Activated T-cell treated with anti-CD3 and anti-CD28 coated beads, Interleukin-2, amount 50 U/mL, for 24 hours (primary cell): ENCODE measurements at places on chromosomes 2 and 18.

- DNase-seq: no peak
These were observed 21.1 kb upstream of the POLE4 start for GRCh38 chr2:74937221-74937880.

DNA sequence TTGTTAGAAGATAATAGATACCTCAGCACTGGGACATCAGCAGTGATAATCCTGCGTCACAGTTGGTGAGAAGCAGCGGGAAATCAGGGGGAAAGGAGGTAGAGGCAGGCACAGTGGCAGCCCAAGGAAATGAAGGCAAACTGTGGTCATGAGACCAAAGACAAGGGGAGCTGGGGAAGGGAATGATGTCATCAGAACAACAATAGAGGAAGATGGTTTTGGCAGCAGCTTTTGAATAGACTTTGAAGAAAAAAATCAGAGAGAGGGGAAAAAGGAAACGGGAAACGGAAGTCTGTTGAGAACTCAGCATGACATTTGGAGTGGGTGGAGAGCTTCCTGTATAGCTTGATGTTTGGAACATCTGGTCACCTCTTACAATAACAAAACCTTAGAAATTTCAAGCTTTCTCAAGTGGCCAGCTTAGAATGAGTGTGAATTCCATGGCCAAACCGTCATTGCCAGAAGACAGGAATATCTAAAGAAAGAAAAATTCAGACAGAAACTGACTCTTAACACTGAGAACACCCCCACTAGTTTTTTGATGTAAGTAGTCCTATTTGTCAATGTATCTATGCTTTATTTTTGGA lies 18.4 kb upstream of the YES1 start:
- no peak for DNase-seq

- peak; percentile 39 for DNase-seq
These were observed 67.9 kb downstream of the POLR1A start for GRCh38 chr2:86037795-86038192.

DNA sequence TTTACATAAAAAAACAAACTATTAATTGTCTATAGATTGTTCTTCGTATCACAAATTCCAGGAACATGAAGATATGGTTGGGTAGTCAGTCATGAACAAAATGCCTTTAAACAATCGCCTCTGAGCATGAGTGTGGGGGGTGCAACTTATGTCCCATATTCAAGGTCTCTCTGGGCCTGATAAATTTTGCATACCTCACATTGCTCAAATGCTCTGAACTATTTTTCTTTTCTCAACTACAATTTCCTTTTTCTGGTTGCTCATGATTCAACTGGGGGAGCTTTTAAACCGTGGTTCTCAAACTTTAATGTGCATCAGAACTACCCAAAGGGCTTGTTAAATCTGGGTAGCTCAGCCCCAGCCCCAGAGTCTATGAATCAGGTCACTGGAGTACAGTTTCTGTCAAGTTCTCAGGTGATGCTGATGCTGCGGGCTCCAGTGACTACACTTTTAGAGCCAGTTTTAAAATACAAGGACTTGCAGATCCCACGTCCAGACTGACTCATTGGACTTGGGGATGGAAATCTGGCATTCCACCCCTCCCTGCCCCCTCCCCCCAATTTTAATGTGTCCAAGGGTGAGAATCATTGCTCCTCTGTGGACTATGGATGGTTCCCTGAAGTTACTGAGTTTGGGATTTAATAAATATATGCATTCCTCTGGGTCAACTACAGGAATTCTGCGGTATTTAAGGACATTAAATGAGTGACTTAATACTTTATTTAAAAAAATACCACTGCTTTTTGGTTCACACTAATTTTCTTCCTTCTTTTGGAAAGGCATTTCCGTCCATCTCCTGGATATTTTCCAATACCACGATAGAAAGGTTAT lies 1.5 kb upstream of the GPD2 start:
- DNase-seq: no peak

DNA sequence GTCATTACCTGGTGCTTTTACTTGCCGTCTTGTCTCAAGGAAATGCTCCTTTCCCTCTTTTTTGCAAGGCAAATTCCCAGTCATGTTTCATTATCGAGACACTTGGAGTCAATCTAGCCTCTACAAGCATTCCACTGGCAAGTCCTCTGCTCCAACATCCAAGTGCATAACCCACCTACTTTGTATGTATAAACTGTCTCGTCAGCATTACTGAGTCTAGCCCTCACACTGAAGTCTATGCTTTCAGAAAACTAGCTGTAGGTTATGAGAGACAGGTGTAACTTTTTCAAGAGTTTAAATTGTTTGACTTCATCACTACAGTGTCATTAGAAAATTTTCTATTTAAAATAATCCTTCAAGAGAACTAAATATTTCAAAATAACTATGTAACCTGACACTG lies 319.2 kb downstream of the NBAS start:
- DNase-seq: no peak

- DNase-seq: no peak
These were observed 97.8 kb downstream of the GATA6 start for GRCh38 chr18:22267225-22267624.

DNA sequence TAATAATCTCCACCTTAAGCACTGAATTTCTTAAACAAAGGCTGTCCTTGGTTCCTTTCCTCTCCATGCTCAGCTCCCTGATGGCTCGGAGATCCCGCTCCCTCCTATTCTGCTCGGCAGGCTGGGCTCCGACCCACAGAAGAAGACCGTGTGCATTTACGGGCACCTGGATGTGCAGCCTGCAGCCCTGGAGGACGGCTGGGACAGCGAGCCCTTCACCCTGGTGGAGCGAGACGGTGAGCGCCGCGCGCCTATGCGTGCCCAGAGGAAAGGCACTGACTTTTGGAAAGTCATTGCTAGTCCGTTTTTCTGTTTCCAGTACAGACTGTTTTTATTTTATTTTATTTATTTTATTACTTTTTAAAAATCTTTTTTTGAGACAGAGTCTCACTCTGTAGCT lies 9.6 kb downstream of the CNDP2 start:
- no peak for DNase-seq

- no peak for DNase-seq
These were observed 202.6 kb upstream of the SMAD2 start for GRCh38 chr18:48132797-48133655.

GRCh38 chr2:231530099-231531011 lies at the start of gene NMUR1:
Gene NMUR1 (minus strand): TSS chr2:231530445. CDS start chr2:231530361, 84 bp downstream.
- peak; percentile 84 for DNase-seq

DNA sequence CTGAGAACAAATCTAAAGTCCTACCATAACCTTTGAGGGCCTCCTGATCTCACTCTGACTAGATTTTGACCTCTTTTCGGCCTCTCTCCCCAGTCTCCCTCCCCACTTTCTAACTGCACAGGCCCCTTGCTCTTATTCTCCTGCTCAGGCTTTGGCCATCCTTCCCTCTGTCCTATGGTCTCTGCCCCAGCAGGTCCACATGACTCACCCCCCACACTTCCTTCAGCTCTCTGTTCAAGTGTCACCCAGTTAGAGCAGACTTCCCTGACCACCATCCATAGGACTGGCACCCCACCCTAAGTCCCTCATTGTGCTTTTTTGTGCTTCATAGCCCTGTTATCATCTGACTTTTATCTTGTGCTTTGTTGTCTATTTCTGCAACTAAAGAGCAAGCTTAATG lies 41.2 kb upstream of the NT5C1B start:
- no peak for DNase-seq

DNA sequence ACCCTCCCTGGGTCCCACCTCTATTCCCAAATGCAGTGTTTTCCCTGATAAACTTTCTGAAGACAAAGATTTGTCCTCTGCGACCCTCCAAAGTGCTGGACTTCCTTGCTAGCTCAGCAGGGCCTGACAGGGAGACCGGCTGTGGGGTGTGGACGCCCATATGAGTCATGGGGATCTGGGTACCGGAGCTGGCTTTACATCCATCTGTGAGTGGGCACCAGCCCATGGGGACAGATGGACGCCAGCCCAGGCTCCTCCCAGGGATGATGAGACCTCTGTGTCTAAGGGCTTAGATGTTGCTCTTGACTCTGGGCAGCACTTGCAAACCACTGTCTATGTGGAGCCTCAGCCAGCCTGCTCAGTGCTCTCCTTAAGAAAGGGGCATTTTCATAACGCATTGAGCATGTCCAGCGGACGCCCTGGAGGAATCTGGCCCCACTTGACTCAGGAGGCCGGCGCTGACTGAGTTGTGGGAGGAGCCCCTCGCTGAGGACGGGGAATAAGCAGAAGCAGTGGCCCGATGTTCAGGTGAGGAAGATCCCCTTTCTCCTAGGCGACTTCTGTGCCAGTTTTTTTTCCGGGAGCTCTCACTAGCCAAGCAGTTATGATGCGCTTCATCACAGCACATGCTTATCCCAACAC lies 229.4 kb upstream of the MYT1L start:
- no peak for DNase-seq

- no peak for DNase-seq
These were observed 32.7 kb downstream of the AGFG1 start for GRCh38 chr2:227504700-227505099.

DNA sequence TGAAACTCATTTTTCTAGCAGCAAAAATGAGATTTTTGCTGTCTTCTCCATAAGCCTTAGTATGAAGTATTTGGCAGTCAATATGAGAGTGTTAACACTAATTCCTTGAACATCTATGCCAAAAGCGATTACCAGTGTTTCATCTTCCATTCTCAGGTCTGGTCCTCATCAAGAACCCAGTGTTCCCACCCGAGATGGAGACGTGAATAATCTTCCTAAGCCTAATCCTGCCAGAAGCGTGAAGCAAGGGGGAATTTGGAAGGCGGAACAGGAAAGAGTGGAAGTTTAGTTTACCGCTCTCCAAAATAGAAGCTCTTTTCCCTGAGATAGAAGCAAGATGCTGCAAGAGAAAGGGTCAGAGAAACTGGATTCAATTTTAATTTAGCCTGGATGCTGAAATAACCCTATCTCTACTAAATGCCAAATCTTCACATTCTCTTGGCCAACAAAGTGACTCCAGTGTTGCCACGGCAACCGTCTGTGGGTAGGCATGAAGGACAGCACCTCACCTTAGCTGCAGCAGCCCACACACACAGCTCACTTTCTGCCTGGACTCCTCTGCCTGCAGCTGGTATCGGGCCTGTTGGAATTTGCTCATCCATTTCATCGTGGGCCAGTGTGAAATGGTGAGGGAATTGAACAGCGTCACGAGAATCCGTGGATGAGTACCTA lies 711.1 kb downstream of the CBLN2 start:
- DNase-seq: no peak

GRCh38 chr2:222670191-222671038 lies 1.0 kb upstream of the MOGAT1 start:
- DNase-seq: no peak

GRCh38 chr2:44573996-44574395 lies 212.2 kb downstream of the CAMKMT start:
- no peak for DNase-seq

DNA sequence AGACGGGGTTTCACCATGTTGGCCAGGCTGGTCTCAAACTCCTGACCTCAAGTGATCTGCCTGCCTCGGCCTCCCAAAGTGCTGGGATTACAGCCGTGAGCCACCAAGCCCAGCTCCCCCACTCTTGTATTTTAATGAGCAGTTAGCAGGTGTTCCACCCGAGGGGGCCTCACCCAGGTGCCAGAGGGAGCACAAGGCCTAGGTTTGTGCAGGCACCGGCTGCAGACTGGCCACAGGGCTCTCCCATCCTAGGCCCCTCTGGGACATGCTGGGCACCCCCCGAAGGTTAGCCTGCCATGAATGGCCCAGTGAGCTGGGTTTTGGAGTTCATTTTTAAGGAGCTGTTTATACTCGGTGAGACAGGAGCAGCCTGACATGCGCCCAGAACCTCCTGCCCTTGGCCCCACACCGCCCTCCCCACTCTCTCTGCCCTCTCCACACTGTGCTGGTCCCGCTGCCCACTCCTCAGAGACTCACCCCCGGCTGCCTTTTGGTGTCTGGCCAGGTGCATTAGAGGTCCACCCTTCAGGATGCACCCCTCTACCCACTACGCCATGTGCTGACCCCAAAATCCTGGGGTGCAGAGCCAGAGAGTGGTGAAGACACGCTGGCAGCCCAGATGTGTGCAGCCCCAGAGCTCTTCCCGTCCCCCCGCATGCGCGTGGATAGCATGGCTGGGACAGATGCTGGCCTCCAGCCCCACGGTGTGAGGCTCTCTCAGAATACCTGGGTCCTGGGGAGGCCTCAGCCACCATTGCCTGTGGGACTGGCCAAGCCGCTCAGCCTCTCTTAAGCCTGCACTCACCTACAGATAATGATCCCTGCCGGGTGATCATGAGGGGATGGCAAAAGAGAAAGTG lies 11.2 kb upstream of the KLF11 start:
- DNase-seq: no peak

GRCh38 chr2:219111375-219112061 lies 49.1 kb downstream of the NHEJ1 start:
- no peak for DNase-seq

DNA sequence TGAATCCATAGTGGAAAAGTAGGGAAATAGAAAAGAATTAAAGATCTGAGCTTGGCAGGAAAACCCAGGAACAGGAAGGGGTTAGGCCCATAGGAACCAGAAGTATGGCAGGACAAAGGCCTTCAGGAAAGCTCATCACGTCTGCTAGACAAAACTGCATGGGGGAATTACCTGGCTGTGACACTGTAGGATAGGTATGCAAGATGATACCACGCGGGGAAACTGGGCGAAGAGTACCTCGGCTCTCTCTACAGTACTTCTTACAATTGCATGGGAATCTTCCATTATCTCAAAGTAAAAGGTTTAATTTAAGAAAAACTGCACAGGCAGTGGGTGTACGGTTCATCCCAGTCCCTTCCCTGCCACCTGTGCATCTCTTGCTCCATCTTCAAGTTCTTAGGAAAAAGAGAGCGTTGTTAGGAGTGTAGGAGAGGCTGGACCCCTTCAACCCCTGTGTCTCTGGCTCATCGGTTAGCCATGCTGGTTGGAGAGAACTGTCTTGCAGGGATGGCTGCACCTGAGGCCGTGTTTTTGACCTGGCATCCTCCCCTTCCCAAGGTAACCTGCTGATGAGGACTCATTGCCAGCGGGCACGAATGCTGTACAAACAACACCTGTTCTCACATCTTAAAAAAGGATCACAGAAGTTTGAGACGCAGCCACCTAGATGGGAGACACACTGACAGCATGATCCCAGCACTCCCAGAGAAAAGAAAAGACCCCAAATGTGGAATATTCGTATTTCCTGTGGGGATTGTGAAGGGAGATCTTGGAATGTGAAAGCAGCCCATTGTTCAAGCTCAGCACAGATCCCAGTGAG lies 120.5 kb upstream of the COPS8 start:
- DNase-seq: no peak

- no peak for DNase-seq
These were observed 114.0 kb downstream of the HIBCH start for GRCh38 chr2:190205657-190206056.

- no peak for DNase-seq
These were observed 11.0 kb downstream of the ADRA2B start for GRCh38 chr2:96105152-96105915.

- DNase-seq: no peak
These were observed 279.7 kb downstream of the MBD2 start for GRCh38 chr18:53944721-53945120.

- no peak for DNase-seq
These were observed 44.7 kb upstream of the EML6 start for GRCh38 chr2:54678719-54679118.

DNA sequence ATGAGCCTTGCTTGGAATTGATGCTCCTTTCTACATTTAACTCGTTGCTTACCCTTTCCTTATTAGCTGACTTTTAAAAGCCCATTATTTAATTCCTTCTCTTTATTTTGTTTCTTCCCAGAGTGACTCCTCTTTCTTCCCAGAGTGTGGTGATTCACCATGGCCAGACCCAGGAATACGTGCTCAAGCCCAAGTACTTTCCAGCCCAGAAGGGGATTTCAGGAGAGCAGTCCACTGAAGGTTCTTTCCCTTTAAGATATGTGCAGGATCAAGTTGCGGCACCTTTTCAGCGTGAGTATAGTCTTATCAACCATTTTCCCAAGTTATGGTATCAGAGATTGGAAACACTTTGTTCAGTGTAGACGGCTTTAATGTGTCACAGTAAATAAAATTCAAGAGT lies 163.7 kb downstream of the LTBP1 start:
- DNase-seq: no peak
